ENCODE measurements at places on chromosomes 4 and X.

GRCh38 chr4:88618782-88619485 is 26.7 kb downstream of the HERC3 start:
- DNase-seq: no peak

- no peak for DNase-seq
Measured at GRCh38 chr4:153252122-153252521, 47.9 kb downstream of the TRIM2 start.

GRCh38 chr4:184384810-184385557 is 89.4 kb downstream of the IRF2 start:
- no peak for DNase-seq

GRCh38 chr4:184957446-184958115 is 60.7 kb upstream of the HELT start:
- DNase-seq: no peak

DNA sequence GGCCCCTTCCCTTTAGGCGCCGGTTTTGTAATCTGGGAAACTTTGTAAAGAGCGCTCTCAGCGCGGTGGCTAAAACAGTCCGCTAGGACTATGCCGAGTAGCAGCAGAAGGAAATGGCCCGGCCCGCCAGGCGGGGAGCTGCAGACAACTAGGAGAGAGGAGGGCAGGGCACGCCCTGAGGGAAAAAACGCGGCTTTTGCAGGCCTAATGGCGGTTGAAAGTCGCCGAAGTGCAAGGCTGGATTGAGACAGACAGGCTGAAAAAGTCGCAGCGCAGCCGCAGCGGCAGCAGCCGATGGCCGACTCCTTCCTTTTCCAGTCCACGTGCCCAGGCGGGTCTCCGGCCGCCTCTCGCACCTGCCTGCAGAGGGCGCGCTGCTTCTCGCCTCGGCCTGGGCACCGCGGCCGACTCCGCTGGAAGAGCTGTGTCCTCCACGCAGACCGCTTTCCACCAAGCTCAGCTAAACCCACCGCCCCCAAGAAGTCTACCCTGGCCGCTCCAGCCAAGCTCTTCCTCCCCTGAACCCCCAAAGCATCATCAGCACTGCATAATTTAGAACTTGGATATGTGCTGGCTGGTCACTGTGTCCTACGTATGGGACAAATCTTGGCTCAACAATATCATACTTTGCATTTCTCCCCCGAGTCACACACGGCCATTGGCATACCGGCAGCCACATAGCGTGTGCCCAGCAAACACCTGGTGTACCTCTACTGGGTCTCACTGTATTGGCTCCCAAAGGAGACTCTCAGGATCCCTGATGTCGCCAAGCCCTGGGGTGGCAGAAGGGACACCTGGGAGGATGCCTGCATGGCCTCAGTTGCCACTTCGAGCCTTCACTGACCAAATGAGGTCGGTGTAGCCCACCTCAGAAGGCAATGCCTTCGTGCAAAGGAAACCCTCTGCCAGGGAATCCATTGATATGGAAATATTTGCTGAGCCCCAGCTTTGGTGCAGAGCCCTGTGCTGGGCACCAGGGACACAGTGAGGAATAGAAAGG is 14.5 kb downstream of the SLC25A5 start:
- peak; percentile 51 for DNase-seq

- peak; percentile 83 for DNase-seq
Measured at GRCh38 chr4:8403173-8403753, 37.3 kb downstream of the ACOX3 start.

DNA sequence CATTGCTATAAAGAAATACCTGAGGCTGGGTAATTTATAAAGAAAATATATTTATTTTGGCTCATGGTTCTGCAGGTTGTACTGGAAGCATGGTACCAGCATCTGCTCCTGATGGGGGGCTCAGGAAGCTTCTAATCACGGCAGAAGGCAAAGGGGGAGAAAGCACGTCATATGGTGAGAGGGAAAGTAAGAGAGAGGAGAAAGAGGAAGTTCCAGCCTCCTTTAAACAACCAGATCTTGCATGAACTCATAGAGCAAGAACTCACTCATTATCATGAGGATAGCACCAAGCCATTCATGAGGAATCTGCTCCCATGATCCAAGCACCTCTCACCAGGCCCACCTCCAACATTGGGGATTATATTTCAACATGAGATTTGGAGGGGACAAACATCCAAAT is 125.0 kb upstream of the GRPR start:
- DNase-seq: no peak
